ENCODE measurements at places on chromosomes 6 and 20.
A peak's percentile ranks its signal among the peaks of the same experiment; 100 is the strongest.

DNA sequence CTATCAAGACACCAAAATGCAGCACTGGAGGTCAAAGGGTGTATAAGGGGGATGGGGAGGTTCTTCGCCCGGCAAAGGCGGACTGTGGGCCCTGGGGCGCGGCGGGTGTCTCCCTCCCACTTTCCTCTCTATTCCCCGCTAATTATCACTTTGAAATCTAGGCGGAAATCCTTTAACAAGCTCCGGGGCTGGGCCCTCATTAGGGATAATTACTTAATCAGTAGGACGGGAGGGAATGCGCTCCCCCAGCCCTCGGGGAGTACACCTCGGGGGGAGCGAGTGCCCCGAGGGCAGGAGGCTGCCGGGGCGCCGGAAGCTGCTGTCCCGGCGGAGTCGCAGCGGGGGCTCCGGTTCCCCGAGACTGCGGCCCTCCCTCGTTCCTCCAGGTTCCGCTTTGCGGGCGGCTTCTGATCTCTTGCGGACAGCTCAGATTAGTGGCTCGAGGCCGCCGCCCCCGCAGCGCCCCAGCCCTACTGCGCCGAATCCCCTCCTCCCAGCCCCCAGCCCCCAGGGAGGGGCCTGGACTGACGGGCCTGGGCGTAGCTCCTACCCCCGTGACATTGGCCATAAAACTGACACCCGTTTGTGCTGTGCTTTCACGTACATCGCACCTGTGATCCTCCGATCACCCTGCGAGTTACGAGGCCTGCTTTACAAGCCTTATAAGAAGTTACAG is 14.7 kb downstream of the MUCL3 start:
- peak; percentile 48 for DNase-seq

GRCh38 chr20:58826271-58826670 is 24.4 kb downstream of the GNAS-AS1 start:
- no peak for DNase-seq

GRCh38 chr6:52617087-52617486 is 40.2 kb upstream of the TRAM2 start:
- DNase-seq, result no peak

- DNase-seq, result no peak
Measured at GRCh38 chr20:54688476-54688875, 213.1 kb downstream of the DOK5 start.

- DNase-seq, result no peak
Measured at GRCh38 chr6:157432231-157432891, 51.4 kb downstream of the ZDHHC14 start.

DNA sequence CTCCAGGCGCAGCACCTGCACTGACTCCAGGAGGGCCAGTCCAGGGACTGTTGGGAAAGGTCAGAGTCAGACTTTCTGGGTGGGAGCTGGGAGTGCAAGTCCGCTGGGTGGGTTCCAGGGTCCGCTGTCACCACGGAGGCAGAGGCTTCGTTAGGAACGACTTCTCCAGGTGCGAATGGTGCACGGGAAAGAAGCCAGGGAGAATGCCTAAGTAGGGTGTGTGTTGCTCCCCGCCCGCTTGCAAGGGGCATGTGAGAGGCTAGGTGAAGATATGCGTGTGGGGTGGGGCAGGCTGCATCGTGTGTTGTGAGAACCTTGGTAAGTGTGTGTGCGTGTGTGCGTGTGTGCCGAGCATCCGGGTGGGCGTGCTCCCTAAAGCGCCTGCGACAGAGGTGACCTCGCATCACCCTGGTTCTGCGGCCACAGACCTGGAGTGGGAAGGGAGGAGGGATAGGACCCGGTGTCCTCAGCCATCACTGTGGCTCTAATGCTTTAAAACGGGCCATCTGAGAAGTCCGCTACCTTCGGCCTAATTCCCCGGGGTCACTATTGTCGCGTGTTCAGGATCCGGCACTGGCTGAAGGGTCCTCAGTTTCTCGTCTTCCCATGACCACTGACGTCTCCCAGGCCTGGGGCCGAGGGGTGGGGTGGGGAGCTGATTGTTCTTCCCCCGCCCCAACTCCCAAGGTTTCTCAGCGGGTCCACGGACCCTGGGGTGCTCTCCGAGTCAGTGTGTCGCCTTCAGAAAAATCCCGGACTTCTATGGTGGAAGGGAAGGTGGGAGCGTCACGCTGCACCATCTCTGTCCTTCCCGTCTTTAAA is 6.1 kb downstream of the SLC32A1 start:
- no peak for DNase-seq

- no peak for DNase-seq
Measured at GRCh38 chr6:142761756-142762155, 183.2 kb downstream of the HIVEP2 start.

DNA sequence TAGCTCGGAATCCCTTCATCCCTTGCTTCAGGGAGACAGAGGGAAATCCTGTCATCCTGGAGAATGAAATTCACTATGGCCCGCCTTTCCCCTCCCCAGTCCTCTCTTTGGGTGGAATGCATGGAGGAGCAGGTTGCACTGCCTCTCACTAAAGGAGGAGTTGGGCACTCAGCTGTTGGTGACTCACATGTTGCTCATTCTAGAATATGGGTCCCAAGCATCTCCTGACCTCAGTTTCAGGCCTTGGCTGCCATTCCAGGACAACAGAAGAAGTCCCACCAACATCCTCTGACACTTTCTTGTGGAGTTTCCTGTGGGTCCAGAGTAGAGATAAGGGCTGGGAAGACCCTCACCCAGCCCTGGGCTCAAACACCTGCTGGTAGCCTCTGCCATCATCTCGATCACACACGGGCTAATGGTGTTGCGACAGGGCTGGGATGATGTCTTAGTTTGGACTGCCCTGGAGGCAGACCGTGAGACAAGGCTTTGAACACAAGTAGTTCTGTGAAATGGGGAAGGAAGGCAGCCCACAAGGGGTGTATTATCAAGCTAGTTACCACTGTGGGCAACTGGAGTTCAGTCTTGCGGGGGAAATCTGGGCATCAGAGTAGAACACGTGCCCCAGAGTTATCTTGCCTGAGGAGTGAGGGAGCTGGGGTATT is 52.4 kb upstream of the RNF24 start:
- no peak for DNase-seq

GRCh38 chr6:144075187-144075586 is 20.2 kb downstream of the SF3B5 start:
- no peak for DNase-seq

GRCh38 chr20:46850416-46850815 is 44.2 kb upstream of the EYA2 start:
- peak; percentile 24 for DNase-seq

GRCh38 chr20:5191829-5192569 is 65.2 kb downstream of the CDS2 start:
- peak; percentile 53 for DNase-seq

GRCh38 chr20:58956078-58956477 is 25.0 kb upstream of the NELFCD start:
- no peak for DNase-seq

- no peak for DNase-seq
Measured at GRCh38 chr6:170202416-170203135, 88.3 kb downstream of the DLL1 start.

- no peak for DNase-seq
Measured at GRCh38 chr6:159493231-159493897, 199.7 kb downstream of the SOD2 start.

DNA sequence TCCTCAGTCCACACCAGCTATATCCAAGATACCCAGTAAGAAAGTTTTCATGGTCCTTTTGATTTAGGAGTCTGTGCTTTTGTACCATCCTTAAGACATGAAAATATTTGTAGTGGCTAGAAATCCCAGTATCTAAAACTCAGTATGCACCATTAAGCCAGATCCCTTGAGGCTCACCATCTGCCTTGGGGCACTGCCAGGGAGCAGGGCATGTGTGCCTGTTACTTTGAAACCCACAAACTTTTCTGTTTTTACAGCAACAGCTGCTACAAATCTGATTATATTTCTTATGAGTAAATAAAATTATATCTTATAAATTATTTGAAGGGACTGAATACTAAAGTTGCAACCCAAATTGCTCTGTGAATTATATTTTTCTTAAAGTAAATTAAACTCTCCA is 290.5 kb upstream of the MANEA start:
- no peak for DNase-seq

GRCh38 chr20:35238170-35238569 is 11.7 kb downstream of the MMP24 start:
- no peak for DNase-seq

DNA sequence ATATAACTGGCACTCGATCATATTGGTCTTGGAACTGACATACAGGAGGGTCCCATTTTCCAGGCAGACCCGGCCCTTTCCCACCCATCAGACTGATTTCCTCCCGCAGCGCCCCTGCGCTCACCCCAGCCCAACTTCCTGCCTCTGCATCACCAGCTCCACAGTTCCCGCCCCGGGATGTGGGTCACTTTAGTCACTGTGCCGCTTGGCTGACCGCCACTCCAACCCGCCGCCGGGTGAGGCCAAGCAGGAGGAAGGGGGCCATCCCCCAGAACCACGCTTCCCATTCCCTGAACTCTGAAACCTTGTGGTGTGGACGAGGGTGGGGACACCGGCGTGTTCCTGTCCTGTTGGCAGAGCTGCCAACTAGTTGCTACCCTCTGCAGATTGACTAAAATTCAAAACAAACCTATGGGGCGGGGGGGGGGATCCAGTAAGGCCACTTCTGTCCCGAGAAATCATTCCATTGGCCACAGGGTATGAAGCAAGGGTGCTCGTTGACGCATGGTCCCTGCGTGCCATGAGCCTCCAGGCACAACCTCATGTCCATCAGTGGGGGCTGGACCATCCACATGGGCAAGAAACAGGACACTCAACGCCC is 12.3 kb downstream of the TGM2 start:
- peak; percentile 79 for DNase-seq

- no peak for DNase-seq
Measured at GRCh38 chr6:133764008-133764753, 124.7 kb upstream of the TCF21 start.

DNA sequence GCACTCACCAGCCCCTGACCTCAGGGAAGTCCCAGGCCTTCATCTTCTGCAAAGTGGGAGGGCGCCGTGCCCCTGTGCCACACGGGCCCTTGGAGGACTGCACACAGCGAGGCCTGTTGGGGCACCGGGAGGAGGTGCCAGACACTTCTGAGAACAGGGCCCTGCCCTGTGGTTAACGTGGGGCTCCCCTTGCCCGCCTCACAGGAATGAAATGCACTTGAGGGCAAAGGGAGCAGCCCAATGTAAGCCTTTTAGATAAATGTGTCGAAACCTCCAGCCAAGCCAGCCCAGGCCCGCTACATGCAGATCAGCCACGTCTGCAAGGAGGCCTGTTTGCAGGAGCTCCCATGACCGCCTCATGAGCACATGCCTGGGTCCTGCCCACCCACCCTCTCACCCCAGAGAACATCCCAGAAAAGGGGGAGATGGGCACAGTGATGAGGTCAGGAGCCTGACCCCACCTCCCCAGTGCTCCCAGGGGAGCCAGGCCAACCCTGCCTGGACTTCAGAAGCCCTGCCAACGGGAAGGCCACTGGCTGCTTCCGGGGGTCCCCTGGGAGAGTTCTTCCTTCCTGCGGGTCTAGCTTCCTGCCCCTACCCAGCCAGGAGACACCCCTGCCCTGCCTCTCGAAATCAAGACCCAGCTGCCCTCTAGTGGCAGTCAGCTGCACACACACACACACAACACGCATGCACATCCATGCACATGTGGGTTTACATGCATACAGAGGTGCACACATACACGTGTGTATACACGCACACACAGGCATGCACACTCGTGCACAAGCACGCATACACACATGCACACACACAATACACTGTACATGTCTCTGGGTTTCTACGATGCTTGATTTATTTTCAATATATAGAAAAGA is 178.7 kb downstream of the TAF4 start:
- DNase-seq, result no peak

DNA sequence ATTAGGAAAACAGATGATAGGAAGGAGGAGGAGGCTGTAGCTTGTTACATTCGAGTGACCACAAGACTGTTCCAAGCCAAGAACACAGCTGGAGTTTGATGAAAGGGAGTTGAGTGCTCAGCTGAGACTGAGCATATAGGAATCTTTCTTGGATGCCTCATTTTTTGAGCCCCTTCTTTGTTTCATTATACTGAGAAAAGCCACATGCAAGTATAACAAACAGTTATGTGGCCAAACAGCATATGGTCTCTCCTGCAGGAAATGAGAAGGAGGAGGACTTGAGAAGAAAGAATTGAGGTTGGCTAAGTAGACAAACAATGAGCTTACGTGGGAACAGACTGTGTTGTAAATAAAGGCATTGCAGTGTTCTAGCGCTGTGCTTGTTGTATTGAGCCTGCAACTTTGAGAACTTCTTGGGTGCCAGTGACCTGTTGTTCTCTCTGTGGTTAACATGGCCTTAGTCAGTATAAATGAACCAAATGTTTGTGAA is 78.3 kb downstream of the AKAP7 start:
- no peak for DNase-seq

- no peak for DNase-seq
Measured at GRCh38 chr6:143806282-143807102, 36.6 kb upstream of the LTV1 start.

- DNase-seq, result no peak
Measured at GRCh38 chr6:37103169-37104039, 66.5 kb upstream of the PIM1 start.

GRCh38 chr6:24454452-24454851 is 34.9 kb downstream of the GPLD1 start:
- DNase-seq, result no peak

- DNase-seq, result no peak
Measured at GRCh38 chr6:128421788-128422187, 98.6 kb downstream of the PTPRK start.

DNA sequence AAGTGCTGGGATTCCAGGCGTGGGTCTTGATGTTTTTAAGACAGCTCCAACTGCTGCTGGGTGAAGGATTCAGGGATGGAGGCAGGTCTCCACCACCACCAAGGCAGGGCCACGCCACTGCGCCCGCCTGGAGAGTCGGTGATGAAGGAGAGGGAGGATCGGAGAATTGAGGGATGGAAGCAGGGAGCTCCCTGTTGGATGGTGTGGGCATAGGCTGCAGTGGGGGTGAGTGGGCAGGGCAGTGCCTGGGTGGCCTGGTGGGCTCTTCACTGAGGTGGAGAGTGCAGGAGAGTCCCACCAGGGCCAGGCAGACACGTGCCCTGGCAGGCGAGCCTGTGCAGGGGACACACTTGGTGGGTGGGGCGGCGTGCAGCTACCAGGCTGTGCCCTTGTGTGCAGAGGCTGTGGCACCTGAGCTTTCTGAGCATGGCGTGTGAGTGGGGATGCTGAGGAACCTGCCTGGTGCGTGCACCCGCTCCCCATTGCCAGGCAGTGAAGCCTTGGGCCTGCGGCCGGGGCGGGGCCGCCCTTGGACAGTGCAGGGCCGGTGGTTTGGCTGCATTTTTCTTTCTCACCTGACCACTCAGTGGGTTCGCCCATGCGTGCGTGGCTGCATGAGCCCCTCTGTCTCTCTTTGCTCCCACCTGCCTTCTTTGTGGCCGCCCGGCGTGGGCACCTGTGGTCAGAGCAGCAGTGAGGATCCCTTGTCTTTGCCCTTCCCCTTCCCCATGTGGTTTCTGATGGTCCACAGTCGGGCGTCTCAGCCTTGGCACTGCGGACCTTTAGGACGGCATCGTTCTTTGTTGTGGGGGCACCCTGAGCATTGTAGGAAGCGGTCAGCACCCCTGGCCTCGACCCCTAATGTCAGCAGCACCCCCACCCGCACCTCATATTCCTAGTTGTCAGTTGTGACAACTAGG is 11.3 kb downstream of the RBM38 start:
- no peak for DNase-seq
